ENCODE measurements at places on chromosomes 2 and 18.

- DNase-seq = no peak
Measured at GRCh38 chr2:241551599-241551997, 6.9 kb upstream of the BOK start.

DNA sequence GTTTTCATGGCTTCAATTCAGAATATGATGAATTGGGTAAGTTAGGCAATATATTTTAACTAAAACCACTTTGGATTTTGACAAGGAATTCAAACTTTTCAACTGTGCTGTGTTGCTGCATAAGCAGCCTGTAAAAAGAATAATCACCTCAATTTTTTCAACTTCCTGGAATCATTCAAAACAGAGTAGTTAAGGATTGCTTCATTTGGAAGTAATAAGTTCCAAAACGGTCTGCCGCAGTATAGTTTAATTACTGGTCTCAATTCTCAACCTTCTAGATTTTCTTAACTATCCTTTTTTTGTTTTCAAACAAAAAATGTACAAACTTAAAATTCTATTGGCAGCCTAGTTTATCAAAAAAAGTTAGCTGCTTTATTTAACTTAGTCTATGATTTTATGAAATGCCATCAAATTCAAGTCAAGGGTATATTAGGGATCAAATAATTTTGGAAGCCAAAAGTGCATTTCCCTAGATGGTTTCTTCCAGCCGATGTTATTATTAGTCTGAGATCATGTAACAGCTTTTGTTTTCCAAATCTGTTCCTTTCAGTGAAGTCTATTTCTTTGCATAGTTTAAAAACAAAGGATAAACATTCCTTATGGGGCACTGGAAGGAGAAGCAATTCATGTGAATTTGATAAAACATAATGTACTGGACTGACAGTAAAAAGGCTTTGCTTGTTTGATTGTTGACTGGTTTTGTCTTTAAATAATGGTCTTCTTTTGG lies 76.1 kb upstream of the ETAA1 start:
- DNase-seq = no peak

GRCh38 chr18:63299837-63300745 lies 19.5 kb downstream of the BCL2 start:
- DNase-seq = no peak

DNA sequence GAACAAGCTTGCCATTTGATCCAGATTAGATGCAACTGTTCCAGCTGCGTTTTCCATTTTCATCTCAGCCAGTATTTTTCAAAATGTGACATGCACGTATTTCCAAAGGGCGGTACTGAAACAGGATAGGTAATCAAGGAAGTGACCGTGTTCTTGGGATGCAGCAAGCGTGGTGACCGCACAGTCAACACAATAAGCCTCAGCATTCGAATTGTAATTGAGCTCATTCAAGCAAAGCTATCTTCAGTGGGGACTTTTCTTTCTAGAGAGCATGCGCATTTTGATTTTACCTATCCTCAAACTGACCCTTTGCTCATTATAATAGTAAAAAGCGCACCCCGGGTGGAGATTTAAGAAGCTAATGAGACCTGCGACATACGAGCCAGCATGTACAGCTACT lies 3.4 kb upstream of the ALPP start:
- DNase-seq = no peak

GRCh38 chr2:170488807-170489206 lies 226.3 kb upstream of the SP5 start:
- DNase-seq = no peak

GRCh38 chr2:31853521-31853920 lies 157.3 kb downstream of the MEMO1 start:
- no peak for DNase-seq

DNA sequence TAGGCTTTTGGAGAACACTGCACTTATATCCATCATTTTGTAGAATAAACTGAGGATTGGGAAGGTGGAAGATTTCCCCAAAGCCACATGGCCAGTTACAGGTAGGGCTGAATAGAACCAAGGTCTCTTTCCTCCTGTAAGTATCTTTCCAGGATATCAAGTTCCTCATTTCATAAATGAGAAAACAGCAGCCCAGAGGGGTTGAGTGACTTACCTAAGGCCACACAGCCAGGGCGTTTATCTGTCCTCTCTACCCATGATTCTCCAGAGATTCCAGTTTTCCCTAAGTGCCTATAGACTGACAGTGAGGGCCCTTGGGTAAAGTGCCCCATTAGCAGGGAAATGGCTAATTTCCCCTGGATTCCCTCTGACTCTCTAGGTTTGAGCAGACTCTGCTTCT lies 132.3 kb upstream of the SKOR2 start:
- DNase-seq = no peak

DNA sequence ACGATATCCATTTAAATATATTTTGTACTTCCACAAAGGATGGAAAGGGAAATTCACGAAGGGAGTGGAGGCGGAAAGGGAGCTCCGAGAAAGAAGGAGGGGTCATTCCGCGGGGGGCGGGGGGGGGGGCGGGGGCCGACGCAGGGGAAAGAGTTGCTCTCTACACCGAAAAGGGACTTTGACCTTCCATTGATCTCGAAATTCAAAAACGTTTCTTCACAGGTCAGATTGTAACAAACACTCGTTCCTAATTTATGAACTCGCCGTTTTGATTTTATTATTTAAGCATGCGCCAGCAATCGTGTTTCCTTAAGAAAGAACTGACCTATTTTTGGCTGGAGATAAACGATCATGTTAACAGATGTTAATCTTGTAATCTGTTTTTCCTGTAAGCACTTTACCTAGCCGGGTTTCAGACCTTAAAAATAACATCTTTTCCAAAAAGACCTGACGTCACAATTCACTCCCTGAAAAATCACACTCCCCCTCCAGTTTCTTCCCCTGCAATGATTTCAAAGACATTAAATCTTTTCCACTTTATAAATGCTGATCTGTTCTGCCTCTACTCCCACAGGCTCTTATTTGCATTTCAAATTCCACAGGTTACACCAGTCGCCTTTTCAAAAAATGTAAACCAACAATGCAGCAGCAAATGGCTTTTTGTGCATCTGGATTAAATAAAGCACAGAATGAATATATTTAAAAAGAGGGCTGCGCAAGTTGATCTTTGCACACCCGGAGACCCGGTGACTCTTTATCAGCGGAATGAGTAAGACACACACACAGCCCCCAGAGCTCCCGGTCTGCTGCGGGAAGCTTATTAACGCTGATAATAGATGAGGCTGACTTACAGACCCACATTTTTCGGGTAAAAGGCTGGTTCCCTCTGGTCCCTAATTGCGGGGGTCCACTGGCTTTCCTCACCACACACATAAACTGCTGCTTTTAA lies 1.6 kb downstream of the ZNF516 start:
- no peak for DNase-seq

- DNase-seq = no peak
Measured at GRCh38 chr18:55224086-55224625, 264.9 kb upstream of the CCDC68 start.

- no peak for DNase-seq
Measured at GRCh38 chr18:46398005-46398404, 259.0 kb downstream of the LOXHD1 start.

DNA sequence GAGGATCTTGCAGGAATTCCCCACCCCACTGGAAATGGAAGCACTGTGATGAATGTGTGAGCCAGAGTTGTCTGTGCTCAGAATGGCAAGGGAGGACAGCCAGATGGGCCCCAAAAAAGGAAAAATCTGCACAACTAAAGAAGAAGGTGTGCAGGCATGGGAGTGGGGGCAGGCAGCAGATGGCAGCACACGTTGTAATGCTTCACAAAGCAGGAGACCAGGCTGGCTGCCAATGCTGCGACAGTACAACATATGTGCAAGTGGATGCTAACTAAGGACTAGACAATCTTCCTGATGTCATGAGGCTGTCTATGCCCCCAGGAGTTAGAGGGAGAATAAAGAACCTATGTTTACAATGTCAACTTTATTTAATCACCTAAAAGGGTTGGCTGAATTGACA lies 27.2 kb downstream of the ST6GAL2 start:
- no peak for DNase-seq

DNA sequence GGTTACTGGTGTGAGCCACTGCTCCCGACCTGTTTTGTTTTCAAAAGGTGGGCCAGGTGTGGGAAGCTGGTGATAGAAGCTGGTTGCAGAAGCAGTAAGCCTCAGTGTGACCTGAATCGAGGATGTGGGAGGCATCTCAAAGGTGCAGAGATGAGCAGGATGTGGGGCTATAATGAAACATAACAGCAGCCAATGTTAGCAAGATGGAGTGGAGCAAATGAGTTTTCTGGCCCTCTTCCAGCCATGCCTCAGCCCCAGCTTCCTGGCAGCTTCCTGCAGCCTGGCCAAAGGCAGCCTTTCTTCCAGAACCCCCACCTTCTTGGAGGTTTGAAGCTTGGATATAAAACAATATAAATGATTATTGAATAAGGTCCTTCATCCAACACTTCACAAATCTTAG lies 184.8 kb downstream of the NCK2 start:
- peak; percentile 2 for DNase-seq

- DNase-seq = no peak
Measured at GRCh38 chr2:191593622-191594385, 84.1 kb upstream of the NABP1 start.

DNA sequence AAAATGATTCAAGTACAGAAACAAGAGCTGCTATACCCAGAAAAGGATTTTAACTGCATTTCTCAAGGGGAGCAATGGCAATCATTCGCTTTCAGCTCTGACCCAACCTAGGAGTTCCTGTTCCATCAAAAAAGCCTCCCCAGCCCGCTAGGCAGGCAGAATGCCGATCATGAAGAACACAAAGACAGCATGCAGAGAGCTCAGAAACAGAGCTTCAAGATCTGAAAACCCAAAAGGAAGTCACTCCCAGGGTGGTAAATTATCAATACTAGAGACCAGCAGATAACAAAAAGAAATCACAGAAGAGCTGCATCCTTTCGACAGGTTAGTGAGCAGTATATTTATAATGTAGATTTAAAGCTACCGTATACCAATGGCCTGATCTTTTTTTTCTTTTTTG lies 84.8 kb upstream of the CRIM1 start:
- DNase-seq = no peak

DNA sequence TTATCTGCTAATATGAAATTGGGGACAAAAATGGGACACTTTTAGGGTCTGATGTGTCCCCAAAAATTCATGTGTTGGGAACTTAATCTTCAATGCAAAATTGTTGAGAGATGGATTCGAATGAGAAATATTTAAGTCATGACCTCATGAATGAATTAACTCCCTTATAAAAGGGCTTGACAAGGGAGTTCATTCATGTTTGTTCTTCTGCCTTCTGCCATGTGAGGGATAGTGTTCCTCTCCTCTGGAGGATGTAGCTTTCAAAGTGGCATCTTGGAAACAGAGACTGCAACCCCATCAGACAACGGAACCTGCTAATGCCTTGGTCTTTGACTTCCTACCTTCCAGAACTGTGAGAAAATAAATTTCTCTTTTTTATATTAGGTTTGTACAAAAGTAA lies 89.2 kb upstream of the LINC00305 start:
- no peak for DNase-seq

- no peak for DNase-seq
Measured at GRCh38 chr2:150669492-150669891, 182.0 kb upstream of the RND3 start.

DNA sequence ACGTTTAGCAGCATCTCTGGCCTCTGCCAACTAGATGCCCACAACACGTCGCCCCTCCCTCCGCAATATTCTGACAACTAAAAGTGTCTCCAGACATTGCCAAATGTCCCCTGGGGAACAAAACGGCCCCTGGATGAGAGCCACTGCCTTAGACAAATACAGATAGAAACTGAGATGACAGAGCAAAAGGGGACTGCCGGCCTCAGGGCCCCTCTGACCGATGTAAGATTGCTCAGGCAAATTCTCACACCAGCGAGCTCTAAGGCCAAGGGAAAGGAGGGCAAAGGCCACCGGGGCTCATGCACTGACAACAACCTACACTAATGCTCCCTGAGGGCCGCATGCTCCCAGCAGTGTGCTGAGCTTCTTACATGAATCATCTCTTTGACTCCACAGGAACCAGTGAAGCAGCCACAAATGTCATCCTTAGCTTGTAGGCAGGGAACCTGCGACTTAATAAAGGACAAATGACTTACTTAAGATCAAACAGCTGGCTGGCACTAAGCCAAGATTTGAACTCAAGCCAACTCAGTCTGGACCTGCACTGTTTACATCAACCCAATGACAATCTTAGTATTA lies 228.5 kb downstream of the TTC32 start:
- no peak for DNase-seq

- no peak for DNase-seq
Measured at GRCh38 chr2:128579825-128580224, 261.2 kb upstream of the HS6ST1 start.

DNA sequence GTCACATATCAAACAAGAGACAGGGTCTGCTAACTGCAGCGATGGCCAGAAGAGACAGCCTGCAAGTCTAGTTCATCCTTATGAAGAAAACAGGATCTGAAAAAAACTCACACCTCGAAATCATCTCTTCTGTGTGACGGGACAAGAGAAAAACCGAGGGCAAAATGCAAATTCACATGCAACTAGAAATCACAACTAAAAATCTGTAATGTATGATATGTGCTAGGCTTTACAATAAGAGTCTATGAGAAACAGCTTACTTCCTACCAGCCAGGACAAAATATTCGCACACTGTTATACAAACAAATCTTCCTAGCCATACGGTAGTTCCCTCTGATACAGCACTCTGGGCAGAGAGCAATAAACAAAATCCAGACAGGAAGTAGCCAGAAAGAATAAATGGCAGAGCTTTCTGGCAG lies 48.8 kb downstream of the ANKRD44 start:
- DNase-seq = no peak

- DNase-seq = no peak
Measured at GRCh38 chr2:219472629-219473187, 26.0 kb upstream of the GMPPA start.

DNA sequence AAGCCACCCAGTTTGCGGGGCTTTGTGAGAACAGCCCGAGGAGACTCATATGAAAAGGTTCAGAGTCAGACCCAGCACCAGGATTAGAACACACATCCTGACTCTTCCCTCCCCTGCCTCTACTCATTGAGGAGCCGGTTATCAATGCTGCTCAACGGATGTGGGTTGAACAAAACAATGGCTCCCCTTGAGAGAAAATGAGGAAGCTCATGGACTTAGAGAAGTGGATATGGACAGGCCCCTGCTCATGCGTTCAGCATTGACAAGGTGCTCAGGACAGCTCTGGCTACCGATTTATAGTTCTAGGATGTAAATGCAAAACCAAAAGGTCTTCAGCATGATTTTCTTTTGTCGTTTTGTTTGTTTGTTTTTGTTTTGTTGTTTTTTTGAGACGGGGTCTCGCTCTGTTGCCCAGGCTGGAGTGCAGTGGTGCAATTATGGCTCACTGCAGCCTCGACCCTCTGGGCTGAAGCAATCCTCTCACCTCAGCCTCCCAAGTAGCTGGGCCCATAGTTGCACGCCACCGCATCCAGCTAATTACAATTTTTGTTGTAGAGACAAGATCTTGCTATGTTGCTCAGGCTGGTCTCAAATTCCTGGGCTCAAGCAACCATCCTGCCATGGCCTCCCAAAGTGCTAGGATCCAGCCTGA lies 32.0 kb upstream of the AGAP1 start:
- no peak for DNase-seq

- DNase-seq = no peak
Measured at GRCh38 chr18:22194151-22194598, 24.8 kb downstream of the GATA6 start.

GRCh38 chr2:67752969-67753368 lies 309.8 kb downstream of the C1D start:
- DNase-seq = no peak

- no peak for DNase-seq
Measured at GRCh38 chr2:164803776-164804466, 37.7 kb downstream of the COBLL1 start.

- DNase-seq = no peak
Measured at GRCh38 chr2:75537658-75538057, 23.1 kb downstream of the EVA1A start.

GRCh38 chr2:203687165-203687564 lies 19.3 kb upstream of the CD28 start:
- no peak for DNase-seq

All from activated T-helper 1 cell treated with anti-CD3 and anti-CD28 coated beads, Interleukin-2, amount 50 U/mL, for 16 hours (primary cell).